ENCODE measurements at places on chromosomes 4 and X.

DNA sequence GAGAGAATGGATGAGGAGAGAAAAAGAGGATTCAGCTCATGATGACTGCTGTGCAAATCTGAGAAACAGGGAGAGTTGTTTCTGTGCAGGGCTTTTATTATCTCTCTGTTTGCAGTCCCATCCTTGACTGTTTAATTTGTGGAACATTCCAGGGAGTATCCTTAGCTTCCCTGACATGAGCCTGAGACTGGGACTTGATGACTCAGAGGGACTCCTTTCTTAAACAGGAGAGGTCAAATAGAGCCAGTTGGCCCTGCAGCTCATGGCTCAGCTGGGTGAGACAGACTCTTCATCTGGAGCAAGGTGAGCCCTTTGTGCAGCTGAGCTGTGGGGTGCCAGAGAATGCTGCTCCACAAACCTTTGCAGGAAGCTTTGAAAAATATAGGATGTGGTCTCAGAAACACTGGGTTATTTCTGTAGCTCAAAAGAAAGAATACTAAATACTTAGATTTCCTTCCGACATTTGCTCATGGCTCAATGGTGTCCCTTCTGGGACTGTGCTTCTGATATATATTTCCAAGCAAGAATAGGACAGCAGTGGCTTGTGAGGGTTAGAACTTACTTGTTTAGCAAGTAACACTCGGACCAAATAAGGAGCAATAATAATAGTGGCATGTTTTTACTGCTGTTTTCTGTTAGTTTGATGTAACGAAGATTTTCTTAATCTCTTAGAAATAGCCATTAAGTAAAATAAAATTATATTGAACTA, 14.5 kb downstream of the ARHGAP24 start:
- H3K36me3 ChIP-seq: no peaks in the 10 kb centered on the region
- DNase-seq: no peak
- no peaks in the 10 kb centered on the region for H3K27me3 ChIP-seq
- H3K4me3 ChIP-seq: no peak overlapping the region
- no peak overlapping the region for H3K27ac ChIP-seq

DNA sequence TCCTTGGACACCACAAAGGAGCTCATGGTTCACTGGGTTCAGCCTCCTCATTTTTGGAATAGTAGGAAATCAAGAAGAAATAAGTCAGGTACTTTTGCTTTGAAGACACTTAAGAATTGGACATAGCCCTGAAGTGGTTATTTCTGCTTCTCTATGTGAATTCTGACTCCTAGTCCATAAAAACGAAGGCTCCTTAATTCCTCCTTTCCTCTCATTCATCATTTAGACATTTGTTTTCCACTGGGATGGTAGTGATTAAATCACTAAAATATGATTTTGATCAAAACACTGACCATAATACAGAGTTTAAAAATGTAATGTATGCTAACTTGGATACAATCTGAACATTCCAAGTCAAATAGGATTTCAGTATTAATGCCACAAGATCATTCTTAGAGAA, 34.7 kb upstream of the CYP2U1 start:
- DNase-seq: no peak
- H3K36me3 ChIP-seq: no peaks in the 10 kb centered on the region
- no peaks in the 10 kb centered on the region for H3K4me1 ChIP-seq
- no peaks in the 10 kb centered on the region for H3K27me3 ChIP-seq

DNA sequence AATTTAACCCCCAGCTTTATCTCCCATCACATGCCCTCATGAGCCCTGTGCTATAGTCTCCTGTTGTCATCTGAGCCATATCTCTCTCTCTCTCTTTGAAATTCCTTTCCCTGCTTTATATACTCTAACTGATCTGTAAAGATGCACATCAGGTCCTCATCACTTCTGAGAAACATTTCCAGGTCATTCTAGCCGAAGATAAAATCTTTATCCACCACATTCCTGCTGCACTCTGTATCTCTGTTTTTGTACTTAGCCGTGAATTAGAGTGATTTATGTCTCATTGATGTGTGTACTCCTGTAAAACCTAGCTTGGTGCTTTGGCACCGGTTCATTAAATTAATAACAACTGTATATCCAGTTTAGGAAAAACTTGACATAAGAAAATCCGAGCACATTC, 113.2 kb downstream of the AFF2 start:
- H3K4me3 ChIP-seq: no peak overlapping the region
- no peaks in the 10 kb centered on the region for H3K4me1 ChIP-seq
- no peak overlapping the region for H3K27ac ChIP-seq
- no peak for DNase-seq
- H3K27me3 ChIP-seq: no peaks in the 10 kb centered on the region
- H3K36me3 ChIP-seq: no peaks in the 10 kb centered on the region

DNA sequence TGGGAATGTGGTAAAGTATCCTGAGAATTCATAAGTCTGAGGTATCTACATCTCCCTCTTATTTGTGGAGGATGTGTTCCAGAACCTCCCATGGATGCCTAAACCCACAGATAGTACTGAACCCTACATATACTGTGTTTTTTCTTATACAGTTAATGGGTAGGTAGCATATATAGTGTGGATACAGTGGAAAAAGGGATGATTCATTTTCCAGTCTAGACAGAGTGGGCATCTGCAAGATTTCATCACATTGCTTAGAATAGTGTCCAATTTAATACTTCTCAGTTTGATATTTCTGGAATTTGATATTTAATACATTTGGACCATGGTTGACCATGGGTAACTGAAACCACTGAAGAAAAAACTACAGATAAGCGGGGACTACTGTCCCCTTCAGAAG, 155.0 kb upstream of the ANKRD50 start:
- no peak overlapping the region for H3K27ac ChIP-seq
- DNase-seq: no peak
- no peaks in the 10 kb centered on the region for H3K36me3 ChIP-seq
- no peak overlapping the region for H3K4me3 ChIP-seq
- H3K27me3 ChIP-seq: no peaks in the 10 kb centered on the region
- H3K4me1 ChIP-seq: no peaks in the 10 kb centered on the region

- no peaks in the 10 kb centered on the region for H3K4me1 ChIP-seq
- no peaks in the 10 kb centered on the region for H3K36me3 ChIP-seq
- no peak overlapping the region for H3K4me3 ChIP-seq
- no peaks in the 10 kb centered on the region for H3K27me3 ChIP-seq
These were observed 110.1 kb downstream of the GBA3 start for GRCh38 chr4:22802876-22803275.

DNA sequence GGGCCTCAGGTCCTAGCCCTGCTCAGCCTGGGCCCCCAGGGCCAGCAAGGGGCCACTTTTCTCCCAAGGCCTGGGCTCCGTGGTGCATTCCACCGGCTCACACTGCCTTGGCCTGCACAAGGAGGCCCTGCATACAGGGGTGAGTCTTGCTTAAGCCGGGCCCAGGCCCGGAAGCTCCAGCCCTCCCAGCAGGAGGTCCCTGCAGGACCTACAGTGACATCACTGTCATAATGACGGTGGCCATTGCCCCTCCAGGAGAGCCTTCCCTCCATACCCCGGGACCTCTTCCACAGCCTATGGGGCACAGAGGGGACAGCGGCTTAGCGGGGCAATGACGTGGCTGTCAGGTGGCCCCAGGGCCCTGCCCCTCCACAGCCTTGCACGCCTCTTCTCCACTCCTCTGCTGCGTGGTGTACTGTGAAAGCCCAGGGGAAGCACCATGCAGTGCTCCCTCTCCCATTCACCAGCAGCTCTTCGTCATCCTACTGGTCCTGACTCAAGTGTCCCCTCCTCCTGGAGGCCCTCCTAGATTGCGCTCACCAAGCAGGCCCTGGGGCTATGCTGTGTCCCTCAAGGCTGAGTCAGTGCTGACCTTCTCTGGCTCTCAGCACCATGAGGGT, 32.3 kb upstream of the AFAP1 start:
- H3K4me1 ChIP-seq: peaks cover 50% of the 10 kb centered on the region
- H3K27ac ChIP-seq: peak overlapping the region; percentile 72
- no peak for DNase-seq
- H3K4me3 ChIP-seq: no peak overlapping the region

GRCh38 chrX:119729408-119730201, 28.8 kb upstream of the SOWAHD start:
- H3K36me3 ChIP-seq: no peaks in the 10 kb centered on the region
- no peak overlapping the region for H3K27ac ChIP-seq

DNA sequence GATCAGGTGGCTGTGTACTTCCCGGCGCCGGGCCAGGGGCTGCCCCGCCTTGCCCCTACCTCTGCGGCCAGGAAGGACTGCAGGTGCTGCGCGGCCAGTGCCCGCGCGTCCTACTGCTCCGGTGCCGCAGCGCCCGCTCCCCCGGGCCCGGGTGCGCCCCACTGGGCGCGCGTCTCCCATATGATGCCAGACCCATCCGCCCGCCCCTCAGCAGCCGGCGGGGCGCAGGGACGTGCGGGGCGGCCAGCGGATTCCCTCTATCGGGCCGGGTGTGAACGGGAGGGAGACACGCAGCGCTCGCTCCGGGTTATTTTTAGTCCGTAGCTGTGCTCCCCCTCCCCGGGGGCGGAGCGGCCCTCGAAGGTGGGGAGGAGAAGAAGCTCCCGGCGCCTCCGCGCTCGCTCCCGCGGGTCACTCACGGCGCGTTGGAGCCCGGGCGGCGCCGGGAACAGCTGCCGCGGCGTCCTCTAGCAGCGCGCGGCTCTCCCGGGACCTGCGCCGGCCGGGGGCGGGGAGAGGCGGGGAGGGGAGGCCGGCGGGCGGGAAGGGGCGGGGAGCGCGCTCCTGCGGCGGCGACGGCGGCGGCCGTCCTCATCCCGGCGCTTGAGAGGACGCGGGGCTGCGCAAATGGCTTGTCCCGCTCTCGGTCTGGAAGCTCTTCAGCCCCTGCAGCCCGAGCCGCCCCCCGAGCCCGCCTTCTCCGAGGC, 103.6 kb downstream of the UCHL1 start:
- no peaks in the 10 kb centered on the region for H3K27me3 ChIP-seq
- H3K27ac ChIP-seq: no peak overlapping the region
- H3K36me3 ChIP-seq: no peaks in the 10 kb centered on the region
- no peaks in the 10 kb centered on the region for H3K4me1 ChIP-seq
- H3K4me3 ChIP-seq: no peak overlapping the region
- DNase-seq: no peak

DNA sequence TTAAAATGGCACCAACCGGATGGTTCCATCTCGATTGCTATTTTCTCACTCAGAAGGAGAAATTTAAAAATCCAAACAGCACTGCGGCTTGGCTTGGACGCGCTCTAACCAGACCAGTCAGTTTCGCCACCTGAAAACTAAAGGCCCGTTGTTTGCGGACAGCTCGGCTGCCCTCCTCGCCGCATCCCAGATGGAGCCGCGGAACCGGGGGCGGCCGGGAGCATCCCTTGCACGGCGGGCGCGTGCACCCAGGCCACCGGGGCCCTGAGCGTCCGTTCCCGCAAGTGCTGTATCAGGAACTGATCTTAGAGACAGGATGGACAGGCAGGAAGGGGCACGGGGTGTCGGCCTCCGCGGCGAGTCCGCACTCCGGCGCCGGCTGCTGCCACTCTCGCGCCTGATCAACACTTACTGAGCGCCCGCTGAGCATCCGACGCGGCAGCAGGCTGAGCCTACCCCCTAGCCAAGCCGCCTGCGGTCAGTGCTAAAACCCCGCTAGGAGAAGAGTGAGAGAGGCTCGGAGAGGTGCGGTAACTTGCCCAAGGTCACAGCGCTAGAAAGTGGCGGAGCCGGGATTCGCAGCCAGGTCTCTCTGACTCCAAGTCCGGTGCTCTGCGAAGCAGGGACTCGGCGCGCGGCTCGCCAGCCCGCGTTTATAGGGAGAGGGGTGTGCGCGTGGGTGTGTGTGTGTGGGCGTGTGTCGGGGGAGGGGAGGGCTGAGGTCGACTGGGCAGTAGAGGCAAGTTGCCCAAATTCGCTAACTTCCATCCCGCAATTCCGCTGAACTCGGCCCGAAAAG, at the start of gene CITED1:
Gene CITED1 (minus strand): TSS at position 629 of the 799 bp plus-strand sequence. CDS start 3,045 bp downstream, outside the sequence.
- peaks cover 23% of the 10 kb centered on the region for H3K27me3 ChIP-seq
- peak within 1 kb of the TSS; percentile 41 for H3K4me3 ChIP-seq
- H3K36me3 ChIP-seq: no peaks in the 10 kb centered on the region
- DNase-seq: no peak

GRCh38 chrX:35726176-35726575, 72.0 kb upstream of the MAGEB16 start:
- H3K27ac ChIP-seq: no peak overlapping the region
- no peaks in the 10 kb centered on the region for H3K27me3 ChIP-seq
- no peaks in the 10 kb centered on the region for H3K4me1 ChIP-seq
- H3K36me3 ChIP-seq: no peaks in the 10 kb centered on the region

DNA sequence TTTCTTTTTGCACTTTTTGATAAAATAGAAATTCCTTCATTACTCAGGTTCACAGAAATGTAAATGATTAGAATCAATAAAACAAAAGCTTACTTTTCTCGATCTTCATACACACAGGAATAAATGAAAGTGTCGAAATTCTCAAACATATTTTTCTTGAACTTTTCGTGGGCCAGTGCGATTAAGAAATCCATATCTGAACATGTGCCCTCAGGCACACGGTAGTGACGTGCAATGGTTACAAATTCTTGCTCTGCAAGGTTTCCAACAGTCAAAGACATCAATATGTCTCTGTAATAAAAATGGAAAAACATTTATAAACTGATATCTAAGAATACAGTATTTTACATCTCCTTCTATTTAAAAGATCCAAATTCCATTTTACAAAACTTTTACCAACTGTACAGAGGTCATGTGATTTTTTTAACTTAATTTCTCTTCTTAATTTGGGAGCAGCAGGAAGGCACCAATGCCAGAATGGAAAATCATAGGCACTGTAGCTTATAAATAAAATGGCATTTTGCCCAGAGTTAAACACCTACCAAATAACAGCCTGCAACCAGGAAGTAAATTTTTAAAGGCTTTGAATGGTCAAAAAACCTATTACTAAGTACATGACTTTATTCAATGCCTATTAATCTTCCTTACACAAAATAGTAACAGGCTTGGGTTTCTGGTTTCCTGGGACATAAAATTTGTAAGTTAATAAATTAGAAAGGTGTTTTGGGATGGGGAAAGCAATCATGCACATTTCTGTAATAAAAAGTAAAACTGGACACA, 165.0 kb downstream of the EFHC2 start:
- H3K27ac ChIP-seq: no peak overlapping the region
- DNase-seq: no peak
- H3K27me3 ChIP-seq: no peaks in the 10 kb centered on the region
- no peaks in the 10 kb centered on the region for H3K4me1 ChIP-seq
- H3K36me3 ChIP-seq: no peaks in the 10 kb centered on the region
- H3K4me3 ChIP-seq: no peak overlapping the region
